ENCODE measurements at places on chromosomes 5 and 9. TPM values are rescaled to one million over a fixed set of nuclear protein-coding genes. Genes with fewer than 3 reads are reported as not detected.
A peak's percentile ranks its signal among the peaks of the same experiment; 100 is the strongest.

Gene C5
- total RNA-seq, result 8.9 TPM

- H3K27me3 ChIP-seq, result no peaks in the 10 kb centered on the region
- peak; percentile 64 for DNase-seq
- H3K4me3 ChIP-seq, result peak overlapping the region; percentile 18
- no peaks in the 10 kb centered on the region for H3K36me3 ChIP-seq
Measured at GRCh38 chr9:136552117-136552703, 6.4 kb upstream of the NOTCH1 start.

DNA sequence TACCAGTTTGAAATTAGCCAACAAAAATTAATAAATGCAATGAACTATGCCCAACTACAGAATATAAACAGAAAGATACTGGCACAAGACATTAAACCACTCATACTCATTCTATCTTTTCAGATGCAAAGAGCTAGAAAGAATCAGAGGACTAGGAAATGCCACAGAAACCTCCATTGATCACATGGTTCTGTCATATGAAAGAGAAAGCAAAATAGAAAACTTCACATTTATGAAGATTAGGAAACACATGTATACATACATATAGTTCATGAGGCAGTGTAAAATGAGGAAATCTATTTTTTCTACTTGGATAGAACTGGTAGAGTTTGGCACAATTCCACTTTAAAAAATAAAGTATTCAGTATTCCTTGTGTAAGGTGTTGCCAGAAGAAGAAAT, 275.1 kb upstream of the PTGER4 start:
- H3K4me3 ChIP-seq, result no peak overlapping the region
- no peaks in the 10 kb centered on the region for H3K27me3 ChIP-seq

DNA sequence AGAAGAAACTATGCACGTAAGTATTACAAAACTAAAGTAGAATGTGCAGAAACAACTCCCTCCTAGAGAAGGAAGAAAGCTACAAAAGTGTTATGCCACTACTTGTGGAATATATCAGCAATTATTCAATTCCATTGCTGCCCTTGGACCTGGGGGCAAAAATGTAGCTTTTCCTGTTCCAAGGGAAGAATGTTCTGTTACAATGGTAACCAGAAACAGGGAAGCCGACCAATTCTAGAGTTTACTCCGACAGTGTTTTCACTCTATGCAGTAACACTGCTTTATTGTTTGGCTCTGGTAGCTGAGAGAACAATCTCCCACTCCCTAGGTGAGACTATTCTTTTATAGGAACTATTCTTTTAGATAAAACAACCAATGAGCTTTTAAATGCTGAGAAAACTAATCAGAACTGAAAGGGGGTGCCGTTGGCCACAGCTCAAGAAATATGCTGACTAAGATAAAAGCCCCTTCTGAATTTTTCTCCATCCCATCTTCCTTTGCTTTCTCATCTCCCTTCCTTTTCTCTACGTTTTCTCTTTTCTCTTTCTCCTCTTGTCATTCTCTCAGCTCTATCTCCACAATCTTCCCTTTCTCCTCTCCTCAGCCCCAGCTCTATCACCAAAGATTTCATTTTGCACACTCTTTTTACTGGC, 54.1 kb downstream of the SLC1A3 start:
- H3K4me1 ChIP-seq, result no peaks in the 10 kb centered on the region
- H3K27me3 ChIP-seq, result no peaks in the 10 kb centered on the region
- DNase-seq, result no peak
- no peaks in the 10 kb centered on the region for H3K36me3 ChIP-seq

DNA sequence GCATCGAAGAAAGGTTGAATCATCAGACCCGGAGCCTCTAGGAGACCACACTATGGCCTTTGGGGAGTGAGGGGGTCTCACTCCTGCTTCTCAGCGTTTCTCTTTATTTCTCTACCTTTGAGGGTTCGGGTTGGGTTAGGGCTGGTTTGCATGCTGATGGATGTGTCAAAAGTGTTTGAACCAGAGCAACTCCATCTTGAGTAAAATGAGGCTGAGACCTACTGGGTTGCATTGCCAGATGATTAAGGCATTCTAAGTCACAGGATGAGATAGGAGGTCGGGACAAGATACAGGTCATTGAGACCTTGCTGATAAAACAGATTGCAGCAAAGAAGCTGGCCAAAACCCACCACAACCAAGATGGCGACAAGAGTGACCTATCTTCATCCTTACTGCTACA, 44.9 kb upstream of the TCF7 start:
- no peak for DNase-seq
- no peak overlapping the region for H3K27ac ChIP-seq
- H3K4me3 ChIP-seq, result no peak overlapping the region
- H3K4me1 ChIP-seq, result no peaks in the 10 kb centered on the region
- H3K36me3 ChIP-seq, result no peaks in the 10 kb centered on the region
